ENCODE measurements at places on chromosomes 6 and 20.

GRCh38 chr6:144568241-144568640 is 283.1 kb downstream of the UTRN start:
- DNase-seq: no peak

DNA sequence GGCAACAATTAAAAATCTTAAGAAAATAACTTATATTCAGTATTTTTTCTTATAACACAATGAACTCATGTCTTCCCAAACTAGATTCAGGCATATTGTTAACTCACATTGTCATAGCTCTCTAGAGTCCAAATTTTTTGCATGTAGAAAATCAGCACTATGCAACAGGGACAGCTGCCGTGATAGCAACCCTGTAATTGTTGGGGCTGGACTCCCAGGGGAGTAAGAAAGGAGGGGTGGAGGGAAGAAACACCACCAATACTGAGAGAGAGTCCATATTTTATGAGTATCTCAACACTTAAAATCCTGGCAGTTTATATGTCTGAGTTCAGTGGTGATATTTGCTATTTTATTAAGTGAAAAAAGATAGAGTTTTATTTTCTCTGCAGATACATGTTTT is 89.6 kb upstream of the HS3ST5 start:
- DNase-seq: no peak

GRCh38 chr6:30814146-30815040 is 69.9 kb upstream of the DDR1 start:
- DNase-seq: peak; percentile 53

- DNase-seq: no peak
Measured at GRCh38 chr6:132320007-132320406, 81.3 kb downstream of the MOXD1 start.

DNA sequence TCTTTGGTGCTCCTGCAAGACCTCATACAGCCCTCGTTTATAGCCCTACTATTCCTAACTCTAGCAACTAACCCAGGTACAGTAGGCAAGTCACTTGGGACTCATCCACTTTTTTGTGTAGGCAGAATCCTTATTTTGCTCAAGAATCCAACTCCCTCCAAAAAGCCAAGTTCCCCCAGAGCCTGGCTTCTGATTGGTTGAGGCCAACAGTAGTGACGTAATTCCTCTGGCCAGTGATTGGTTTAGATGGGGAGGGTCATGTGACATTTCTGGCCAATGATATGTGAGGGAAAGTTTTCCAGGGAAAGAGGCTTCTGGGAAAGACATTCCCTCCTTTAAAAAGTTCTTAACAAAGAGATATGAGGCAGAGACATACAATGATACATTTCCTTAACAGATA is 32.1 kb downstream of the KIAA1755 start:
- DNase-seq: no peak

DNA sequence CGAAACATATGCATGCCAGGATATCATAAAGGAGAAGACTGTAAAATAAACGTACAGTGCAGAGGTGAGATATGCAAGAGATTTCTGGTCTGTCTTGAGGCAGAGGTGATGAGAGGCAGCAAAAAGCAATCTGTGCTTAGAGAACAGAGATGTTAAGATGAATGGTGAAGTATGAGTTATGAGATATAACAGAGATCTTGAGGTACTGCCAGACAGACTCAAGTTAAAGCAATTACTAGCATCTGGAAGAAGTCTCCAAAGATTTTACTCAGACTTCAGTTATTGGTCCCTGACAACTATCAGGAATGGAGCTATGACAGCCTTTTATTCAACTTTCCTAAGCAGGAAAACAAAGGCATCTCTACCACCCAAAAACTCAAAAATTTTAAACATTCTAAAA is 122.8 kb upstream of the DST start:
- no peak for DNase-seq

DNA sequence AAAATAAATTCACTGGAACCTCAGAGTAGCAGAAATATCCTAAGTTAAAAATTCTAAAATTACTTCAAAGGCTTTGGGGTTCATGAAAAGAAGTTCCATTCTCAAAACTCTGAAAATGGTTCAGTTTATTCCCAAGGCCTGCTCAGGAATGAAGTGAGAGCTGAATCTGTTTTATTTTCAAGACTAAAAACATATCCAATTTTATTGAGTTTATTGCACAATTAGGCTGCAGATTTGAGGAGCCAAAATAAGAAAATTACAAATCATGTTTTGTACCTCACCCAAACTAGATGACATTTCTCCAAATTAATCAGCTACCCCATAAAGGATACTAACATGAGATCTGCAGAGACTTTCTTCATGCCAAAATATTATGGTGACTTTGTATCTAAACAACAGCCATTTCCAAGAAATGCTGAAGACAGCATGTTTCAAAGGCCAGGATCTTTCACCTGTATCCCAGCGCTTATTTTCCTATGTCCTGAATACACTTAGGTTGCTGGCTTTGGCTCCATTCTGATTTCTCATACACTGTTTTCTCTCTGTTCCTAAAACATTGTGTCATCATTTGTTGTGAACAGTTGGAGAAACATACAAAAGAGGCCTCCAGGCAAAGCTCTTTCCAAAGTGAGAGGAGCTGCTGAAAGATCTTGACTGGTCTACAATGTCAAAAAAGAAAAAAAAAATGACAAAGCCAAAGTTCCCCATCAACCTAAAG is 85.7 kb upstream of the F13A1 start:
- no peak for DNase-seq

Data from CD4-positive, alpha-beta T cell treated with Interleukin-6 at 100 ng/mL for 8 hours (primary cell).